ENCODE measurements at places on chromosomes 11 and 22. TPM values are rescaled to one million over a fixed set of nuclear protein-coding genes. Genes with fewer than 3 reads are reported as not detected.

CAPN1 gene
- polyA plus RNA-seq = 83.3 TPM

EP300 gene
- polyA plus RNA-seq = 73.9 TPM

NXPE2 gene
- 0.14 TPM for polyA plus RNA-seq

NPAT gene
- polyA plus RNA-seq = 20.0 TPM

ACTN3 gene
- 0.69 TPM for polyA plus RNA-seq

PLA2G3 gene
- polyA plus RNA-seq = 0.11 TPM

KIRREL3 gene
- polyA plus RNA-seq = 1.5 TPM

TRIM51 gene
- polyA plus RNA-seq = not detected

Measured in left renal cortex interstitium (tissue), 4 donors.